AG04449 (cell line): ENCODE measurements at places on chromosomes 6 and 20.

GRCh38 chr6:161658211-161658610, 384.4 kb upstream of the AGPAT4 start:
- DNase-seq, result no peak

DNA sequence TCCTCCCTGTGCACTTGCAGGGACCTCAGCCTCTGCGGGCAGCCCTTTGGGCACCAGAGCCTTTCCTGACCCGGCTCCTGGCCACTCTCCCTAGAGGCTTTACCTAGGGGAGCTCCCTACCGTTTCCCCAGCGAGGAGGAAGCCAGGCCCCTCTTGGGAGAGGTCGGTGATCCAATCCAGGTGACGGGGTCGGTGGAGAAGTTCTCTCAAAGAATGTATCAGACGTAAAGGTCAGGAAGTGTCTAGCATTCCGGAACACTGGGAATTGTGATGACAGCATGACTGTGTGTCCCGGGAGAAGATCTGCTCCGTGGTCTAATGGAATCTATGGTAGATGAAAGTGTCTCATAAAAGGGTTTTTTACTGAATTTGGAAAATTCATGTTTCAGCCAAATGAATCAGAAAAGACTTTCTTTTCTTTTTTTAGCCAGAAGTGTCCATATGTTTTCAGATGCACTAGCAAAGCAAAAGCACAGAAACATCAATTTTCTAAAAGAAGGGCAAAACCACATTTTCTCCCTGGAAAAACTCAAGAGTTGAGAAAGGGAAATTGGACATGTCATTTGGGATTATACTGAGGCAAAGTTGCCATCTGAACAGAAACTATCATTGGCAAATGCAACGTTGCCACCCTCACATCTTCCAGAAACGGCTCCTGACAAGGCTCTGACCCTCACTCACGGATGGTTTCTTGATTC, 289.4 kb downstream of the THBS2 start:
- DNase-seq, result no peak

GRCh38 chr6:42393339-42393738, 58.4 kb downstream of the TRERF1 start:
- no peak for DNase-seq

DNA sequence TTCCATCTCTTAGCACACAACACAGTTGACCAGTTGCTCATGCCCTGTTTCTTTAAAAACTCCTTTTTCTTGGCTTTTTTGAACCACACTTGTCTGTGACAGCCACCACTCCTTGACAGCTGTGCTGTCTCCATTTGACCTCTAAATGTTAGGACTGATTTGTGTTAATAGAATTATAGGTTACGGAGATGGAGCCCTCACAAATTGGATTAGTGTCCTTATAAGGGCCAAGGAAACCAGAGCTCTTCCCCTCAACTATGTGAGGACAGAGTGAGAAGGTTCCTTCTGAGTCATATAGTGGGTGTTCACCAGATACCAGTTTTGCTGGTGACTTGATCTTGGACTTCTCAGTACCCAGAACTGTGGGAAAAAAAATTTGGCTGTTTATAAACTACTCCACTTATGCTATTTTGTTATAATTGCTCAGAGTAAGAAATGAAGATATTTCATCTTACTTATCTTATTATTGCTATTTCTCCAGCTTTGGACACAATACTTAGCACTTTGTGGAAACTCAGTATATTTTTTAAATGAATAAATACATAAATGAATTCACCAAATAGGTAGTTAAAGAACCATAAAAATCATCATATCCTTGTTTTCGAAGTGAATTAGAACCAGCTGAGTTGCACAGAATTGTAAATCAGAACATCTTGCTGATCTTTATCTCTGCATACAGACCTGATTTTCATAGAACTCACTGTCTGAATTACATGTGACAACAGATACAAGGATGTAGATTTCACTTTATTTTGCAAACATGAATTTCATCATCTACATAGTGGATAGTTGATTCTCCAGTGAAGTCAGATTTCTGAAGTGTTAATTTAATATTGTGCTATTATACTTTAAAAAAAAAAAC, 598.5 kb upstream of the IRAK1BP1 start:
- DNase-seq, result no peak
